ENCODE measurements at places on chromosomes 2 and 18.

DNA sequence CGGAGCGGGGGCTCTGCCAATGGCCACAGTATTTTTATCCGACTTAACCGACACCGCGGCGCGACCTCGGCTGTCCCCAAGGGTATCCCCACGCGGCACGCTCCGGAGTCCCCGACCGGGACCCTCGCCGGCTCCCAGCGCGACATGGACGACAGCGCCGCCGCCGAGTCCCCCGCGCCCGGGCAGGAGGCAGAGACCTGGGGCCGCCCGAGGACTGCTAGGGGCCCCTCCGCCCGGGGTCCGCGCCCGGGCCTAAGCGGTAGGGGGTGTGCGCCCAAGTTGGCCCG, 468 bp downstream of the UXS1 start:
- DNase-seq = no peak

DNA sequence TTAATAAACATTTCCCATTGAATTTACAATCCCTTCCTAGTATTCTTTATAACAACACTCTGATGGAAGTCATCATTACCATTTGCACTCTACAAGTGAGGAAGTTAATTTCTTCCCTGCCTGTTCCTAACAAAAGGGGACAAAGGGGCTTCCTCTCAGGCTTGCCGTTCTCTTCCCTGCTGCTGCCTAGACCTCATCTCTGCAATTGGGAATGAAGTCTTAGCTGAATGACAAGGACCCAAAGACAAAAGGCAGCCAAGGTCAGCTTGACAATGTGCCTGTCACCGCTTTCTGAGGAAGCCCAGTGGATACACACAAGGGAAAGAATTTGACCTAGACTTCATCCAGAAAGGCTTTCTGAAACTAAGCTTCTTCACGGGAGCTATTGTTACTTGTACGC, 416.4 kb downstream of the CMPK2 start:
- no peak for DNase-seq

- DNase-seq = peak; percentile 48
Observed at GRCh38 chr2:57943315-57943714, 103.3 kb upstream of the VRK2 start.

DNA sequence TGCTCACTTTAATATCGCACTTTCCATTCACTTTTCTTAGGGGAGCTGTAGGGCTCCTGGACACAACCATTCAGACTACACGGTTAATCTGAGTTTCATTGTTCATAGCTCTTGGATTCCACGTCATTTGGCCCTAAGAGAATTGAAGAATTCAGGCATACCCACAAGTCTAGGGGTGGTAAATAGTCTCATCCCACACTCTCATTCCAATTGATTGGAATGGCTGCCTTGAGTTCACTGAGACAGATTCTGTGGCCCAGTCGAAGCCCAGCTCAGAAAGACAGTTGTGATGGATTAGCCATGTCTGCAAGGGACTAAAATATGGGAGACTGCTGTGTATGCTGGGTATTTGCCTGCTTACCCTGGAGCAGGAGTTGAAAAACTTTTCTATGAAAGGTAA, 124.6 kb downstream of the TFCP2L1 start:
- DNase-seq = no peak

GRCh38 chr2:227052879-227053278, 111.1 kb downstream of the COL4A4 start:
- no peak for DNase-seq

GRCh38 chr18:6401687-6402086, 13.0 kb downstream of the L3MBTL4 start:
- no peak for DNase-seq

DNA sequence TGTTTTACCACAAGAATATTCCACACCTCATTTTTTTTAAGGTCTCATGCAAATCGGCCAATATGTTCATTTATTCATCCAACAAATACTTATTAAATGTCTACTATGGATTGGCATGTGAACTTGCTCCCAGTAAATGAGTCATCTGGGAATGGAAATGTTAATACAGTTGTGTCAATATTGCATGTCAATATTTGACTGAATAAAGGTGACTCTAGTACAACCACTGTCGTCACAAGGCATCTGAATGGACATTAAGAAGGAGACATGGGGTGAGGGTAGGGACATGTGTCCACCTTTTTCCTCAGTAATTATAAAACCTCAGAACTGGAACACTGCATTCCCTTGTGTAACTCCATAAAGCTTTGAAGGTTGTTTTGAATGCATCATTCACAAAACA, 365.4 kb downstream of the ADCYAP1 start:
- DNase-seq = no peak

GRCh38 chr18:48219037-48219809, 190.0 kb downstream of the ZBTB7C start:
- DNase-seq = no peak

- no peak for DNase-seq
Observed at GRCh38 chr2:152298754-152299153, 36.2 kb upstream of the FMNL2 start.

DNA sequence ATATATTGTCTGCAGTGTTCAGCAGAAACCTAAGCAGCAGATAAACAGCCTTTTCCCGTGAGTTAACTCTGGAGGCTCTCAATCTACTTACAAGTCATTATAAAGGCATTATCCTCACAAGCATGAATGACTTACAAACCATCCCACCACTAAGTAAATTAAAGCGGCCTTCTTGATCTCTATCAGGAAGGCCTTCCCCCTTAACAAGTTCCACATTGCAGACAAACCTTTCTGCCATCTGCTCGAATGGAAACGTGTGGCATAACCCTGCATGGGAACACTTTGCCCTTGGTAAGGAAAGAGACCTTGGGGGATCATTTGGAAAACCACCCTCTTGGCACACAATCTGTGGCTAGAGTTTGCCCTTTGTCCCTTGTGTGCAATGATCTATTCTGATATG, 199.5 kb downstream of the OSR1 start:
- DNase-seq = no peak

DNA sequence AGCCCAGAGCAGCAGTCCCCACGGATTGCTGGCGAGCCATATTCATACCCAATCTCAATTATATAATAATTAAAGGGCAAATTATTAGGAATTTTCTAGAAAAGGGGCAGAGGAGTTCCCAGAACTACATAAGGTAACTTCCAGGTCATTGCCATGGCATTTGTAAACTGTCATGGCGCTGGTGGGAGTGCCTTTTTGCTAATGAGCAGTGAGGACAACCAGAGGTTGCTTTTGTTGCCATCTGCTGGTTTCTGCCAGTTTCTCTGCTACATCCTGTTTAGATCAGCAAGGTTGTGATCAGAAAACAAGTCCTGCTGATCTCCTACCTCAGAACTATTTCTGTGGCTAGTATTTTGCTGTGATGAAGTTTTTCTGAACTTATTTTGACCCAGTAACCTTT, 159.8 kb upstream of the PIEZO2 start:
- DNase-seq = no peak

GRCh38 chr18:76943542-76944339, 121.4 kb downstream of the ZNF236 start:
- peak; percentile 42 for DNase-seq

GRCh38 chr2:131039535-131039907, 53.7 kb downstream of the FAM168B start:
- no peak for DNase-seq

DNA sequence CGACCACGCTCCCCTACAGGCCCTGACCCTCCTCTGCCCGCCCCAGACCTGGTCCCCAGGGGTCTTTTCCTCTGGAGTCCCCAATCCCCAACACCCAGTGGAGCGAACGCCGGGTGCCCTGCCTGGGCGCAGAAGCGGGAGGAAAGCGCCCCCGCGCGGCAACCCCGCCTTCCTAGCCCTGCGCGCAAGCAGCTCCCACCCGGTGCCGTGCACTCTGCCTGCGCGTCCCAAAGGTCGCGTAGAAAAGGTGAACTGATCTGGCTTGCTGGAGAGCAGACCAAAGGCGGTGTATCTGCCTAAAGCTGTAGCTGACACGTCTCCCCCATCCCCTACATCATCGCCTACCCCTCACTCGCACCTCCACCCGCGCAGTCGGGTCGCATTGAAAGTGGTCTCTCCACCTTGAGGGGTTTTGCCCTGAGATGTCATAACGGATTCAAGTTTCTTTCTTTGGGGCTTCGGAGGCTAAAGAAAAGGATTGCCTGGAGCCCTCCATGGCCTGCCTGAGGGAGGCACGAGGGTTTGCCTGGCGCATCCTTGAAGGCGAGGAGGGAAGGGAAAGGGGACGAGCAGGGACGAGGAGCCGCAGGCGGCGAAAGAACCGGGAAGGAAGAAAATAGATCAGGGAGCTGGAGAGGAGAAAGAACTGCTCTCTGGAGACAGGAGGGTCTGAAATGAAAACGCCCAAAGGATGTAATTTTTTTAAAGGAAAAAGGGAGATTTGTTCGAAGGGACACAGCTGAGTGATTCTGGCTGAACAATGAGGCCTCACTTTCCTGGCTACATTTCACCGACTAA, 5.8 kb downstream of the GAD1 start:
- no peak for DNase-seq

GRCh38 chr2:158903711-158904405, 64.6 kb upstream of the TANC1 start:
- DNase-seq = no peak

DNA sequence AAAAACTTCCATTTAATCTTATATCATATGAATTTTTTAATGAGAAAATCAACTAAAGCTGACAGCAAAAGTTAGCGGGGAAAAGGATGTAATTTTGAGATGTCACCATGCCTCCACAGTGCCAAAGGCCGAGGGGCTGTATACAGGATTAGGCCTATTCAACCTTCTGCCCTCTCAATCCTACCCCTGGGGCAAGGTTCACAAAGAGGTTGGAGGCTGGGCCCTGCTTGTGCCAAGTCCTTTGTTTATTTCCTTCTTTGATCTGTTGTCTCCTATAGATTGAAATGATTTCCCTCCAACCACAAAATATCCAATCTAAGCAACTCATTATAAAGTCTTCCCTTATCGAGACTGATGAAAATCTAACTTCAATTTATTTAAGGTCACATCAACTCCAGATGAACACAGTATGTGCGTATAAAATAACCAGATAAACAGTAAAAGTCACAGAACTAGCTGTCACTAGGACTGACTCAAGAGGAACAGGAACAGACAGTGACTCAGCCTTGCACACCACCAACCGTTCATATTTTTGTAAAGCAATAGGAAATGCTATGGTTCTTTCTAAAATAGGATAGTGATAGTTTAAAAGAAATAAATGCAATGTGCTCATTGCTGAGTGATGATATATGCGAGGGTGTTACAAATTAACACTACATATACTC, 95.8 kb downstream of the SLC25A12 start:
- peak; percentile 21 for DNase-seq

Data from GM04504 (cell line).